ENCODE measurements at places on chromosomes 5 and 9.

- no peak for DNase-seq
Observed at GRCh38 chr9:130215341-130216119, 43.3 kb downstream of the NCS1 start.

- DNase-seq, result no peak
Observed at GRCh38 chr5:149127394-149127955, 13.8 kb upstream of the ABLIM3 start.

GRCh38 chr5:124889486-124889825, 143.0 kb upstream of the ZNF608 start:
- no peak for DNase-seq

- no peak for DNase-seq
Observed at GRCh38 chr5:101458587-101458986, 555.5 kb upstream of the ST8SIA4 start.

DNA sequence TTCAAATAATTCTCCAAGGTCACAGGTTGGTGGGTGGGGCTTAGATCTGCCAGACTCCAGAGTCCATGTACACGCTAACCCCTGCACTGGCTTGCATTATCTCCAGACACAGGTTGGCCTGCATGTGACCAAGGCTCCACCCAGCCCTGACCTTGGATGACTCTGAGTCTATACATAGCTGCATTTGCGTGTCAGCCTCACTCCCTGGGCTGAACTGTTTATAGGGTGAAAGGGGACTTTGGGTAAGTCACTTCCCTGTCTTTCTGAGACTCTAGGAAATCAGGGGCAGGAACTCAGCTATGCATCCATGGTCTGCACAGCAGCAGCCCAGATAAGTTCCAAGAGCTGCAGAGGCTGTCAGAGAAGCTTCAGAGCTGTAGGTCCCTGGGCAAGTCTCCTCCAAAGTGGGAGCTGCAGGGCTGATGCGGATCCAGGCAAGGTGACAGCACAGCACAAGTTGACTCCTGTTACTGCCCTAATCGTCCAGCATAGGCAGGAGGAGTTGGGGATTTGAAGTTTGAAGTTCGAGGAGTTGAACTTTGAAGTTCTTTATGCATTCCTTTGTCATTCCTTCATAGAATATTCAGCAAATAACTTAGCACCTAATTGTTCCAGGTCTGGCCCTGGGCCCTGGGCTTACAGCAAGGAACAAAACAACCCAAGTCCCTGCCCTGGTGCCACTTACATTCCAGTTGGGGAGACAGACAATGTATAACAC, 53.4 kb downstream of the SLC22A5 start:
- DNase-seq, result no peak

GRCh38 chr5:53406630-53407316, 73.7 kb upstream of the FST start:
- DNase-seq, result no peak

- DNase-seq, result no peak
Observed at GRCh38 chr5:38069360-38069759, 189.0 kb upstream of the EGFLAM start.

DNA sequence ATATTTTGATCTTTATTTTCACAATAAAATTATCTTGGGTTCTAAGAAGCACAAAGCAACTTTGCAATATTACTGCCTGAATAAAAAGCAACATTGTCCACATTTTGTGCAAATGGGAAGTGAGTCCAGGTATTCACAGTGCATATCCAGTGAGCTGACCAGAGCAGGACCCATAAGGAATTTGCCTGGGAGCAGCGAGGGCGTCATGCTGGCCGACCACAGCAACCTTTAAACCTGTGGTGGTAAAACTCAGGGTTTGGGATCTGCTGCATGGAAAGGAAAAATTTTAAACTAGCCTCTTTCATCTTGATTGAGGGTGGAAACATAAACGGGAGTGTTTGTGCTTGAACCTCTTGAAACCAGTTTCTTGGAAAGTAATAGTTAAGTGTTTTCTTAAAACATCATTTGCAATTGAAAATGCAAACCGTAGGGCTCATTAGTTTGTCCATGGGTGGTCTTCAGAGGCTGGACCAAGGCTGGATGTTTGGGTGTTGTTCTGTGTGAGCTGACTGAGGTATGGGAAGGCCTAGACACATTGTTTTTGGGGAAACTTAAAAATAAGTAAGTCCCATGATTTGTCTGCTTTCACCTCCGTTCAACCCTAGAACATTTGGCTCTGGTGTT, 85.0 kb upstream of the ANKH start:
- DNase-seq, result peak; percentile 23

- DNase-seq, result no peak
Observed at GRCh38 chr9:127311239-127311741, 46.7 kb downstream of the GARNL3 start.

DNA sequence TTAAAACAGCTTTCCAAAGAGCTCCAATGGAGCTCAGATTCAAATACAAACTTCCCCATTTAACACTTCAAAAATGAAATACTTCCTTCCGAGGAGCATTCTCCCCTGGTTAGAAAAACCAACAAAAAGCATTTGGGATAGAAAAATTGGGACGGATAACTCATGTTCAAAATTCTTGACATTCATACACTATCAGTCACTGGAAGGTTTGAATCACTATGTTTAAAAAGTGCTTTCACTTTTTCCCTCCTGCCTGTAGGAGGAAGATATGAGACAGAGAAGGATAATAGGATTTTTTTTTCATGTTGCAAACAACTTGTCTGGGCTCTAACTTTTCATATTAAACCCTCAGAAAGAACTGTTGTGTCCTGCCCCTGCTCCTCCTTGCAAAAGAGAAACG, 412.0 kb downstream of the ACTL7B start:
- no peak for DNase-seq

GRCh38 chr9:5820425-5820824, 12.5 kb downstream of the ERMP1 start:
- DNase-seq, result no peak

DNA sequence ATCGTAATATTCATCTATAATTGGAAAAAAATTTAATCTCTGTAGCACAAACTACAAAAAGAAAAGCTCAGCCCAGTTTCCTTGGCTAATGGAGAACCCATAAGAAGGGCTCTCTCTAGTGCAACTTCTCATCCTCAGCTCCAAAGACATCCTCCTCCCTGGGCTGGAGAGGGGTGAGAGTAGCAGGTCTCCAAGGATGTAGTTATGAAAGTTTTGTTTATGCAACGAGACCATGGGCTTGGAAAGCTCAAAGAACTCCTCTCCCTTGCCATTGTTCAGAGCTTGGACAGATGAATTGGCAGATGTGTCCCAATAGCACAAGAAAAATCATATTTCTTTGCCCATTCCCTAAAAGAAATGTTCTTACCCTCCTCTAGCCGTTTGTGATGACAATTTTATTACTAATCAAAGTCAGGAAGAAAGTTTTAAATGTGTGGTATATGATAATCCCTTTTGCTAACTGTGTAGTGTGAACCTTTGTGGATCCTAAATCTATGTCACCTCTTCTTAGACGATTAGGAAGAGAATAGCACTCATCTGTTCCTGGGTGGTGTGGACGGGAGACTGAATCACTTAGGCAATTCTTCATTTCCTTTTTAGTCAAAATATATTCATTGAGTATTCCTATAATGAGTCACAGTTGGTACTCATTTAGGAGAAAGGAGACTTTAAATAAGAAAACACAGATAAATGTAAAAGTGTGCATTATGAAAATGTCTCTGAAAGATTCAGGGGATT, 52.2 kb downstream of the GARNL3 start:
- DNase-seq, result no peak

- DNase-seq, result peak; percentile 65
Observed at GRCh38 chr9:99140685-99141314, 35.9 kb downstream of the TGFBR1 start.

DNA sequence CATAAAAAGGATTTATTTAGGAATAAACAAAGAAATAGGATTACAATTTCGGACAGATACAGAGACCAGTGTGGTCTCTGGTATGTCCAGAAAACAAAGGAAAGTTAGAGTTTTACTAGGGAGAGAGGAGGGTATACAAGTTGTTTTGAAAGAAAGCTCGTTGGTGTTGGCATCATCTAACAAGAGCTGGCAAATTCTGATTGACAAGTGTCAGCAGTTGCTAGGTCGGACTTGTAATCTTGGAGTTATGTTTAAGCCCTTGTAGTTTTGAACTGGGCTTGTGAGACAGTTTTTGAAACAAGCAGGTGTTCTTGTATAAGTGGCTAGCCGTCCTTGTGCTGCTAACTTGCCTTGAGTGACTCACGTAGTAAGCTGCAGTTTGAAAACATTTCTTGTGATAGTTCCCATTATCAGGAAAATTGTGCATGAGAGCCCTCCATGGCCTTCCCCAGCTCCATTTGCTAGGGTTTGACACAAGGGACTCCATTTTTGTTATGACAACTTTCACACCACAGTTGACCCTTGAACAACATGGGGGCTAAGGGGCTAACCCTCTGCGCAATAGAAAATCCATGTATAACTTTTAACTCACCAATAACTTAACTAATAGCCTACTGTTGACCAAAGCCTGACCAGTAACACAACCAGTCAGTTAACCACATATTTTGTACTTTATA, 48.1 kb downstream of the ZNF622 start:
- no peak for DNase-seq

GRCh38 chr9:36100532-36100931, 36.0 kb upstream of the GLIPR2 start:
- DNase-seq, result peak; percentile 44

DNA sequence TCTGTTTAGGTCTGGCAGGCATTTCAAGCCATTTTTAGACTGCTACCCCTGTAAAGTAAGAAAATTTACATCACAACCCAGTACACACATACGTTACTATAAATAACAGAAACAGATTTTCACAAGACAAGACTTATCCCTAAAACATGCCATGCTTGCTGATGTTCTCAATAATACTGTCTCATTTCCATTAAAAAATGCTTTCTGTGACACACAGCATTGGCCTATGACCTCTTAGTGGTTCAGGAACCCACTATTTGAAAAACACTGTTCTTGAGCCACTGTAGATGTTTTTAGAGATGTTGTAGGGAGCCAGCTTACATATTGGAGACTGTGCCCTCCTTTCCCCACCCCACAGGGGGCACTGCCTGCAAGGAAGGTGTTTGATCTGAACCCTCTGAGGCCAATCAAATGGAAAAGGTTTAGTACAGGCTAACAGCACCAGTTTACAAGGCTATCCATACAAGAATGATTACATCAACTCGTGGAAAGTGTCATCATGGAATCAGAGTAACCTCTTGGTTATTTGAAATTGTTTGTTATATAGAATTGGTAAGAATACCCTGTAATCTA, 30.8 kb downstream of the ZSWIM6 start:
- DNase-seq, result no peak

DNA sequence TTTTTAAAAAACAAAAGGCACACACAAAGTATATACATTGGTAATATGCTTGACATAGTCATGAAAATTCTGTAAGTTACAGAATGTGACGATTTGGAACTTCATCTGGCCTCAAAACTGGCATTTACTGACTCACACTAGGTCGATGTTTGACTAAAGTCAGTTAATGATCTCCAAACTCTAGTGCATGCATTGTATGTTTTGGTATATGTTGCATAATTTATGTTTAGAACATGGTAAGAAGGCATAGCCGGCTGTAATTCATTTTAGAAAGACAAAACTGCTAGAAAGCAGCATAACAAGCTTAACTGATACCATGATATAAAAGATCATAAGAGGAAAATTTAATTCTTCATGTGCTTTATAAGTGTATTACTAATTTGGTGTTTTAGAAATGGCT, 58.6 kb upstream of the RICTOR start:
- no peak for DNase-seq

All from NT2/D1 (cell line).